ENCODE measurements at places on chromosomes 12 and 14.

DNA sequence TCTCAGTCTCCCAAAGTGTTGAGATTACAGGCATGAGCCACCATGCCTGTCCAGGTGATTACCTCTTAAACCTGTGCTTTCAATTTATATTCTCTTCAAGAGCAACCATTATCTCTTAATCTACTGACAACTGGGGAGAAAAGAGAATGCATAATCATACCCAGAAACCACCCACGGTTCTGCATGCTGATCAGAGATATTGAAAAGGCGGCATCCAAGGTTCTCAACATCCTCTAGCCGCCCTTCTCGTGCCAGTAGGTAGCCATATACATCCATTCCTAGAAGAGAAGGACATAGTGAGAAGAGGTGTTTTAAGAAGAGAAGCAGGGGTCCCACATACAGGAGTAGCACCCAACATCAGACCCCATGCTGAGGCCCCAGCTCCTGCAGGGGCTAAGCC lies 20.8 kb downstream of the ANAPC7 start:
- no peak for DNase-seq

DNA sequence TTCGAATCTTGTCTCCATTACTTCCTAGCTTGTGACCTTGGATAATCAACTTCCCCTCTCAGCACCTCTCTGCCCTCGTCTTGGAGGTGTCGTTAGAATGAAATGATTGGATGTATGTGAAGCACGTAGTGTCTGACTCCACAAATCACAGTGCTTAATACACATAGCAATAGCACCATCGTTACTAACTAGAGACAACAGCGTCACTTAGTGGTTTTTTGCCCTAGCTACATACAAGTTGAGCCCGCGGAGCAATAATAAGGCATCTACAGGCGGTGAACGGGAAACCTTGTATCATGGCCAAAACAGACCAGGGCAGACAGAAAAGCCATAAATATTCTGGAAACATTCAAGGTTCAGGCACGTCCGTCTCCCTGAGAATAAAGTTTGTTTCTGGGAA lies 154.9 kb downstream of the ASCL4 start:
- DNase-seq = no peak

- no peak for DNase-seq
Measured at GRCh38 chr12:3587402-3588013, 96.5 kb downstream of the PRMT8 start.

DNA sequence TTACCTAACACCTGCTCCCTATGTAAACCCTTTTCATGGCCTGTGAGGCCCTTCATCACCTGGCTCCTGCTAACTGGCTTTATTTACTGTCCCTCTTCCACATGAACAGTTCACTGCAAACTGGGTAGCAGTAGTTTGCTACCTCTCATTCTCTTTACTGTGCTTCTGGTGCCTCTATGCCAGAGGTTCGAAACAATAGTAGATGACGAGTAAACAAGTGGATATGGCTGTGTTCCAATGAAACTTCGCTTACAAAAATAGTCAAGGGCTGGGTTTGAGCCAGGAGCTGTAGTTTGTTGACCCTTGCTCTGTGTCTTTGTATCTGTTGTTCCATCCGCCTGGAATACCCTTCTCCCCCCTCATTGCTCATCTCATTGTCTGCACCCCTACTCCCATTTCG lies 233.6 kb upstream of the RMST start:
- DNase-seq = peak; percentile 89

- DNase-seq = no peak
Measured at GRCh38 chr12:67091204-67091603, 178.0 kb upstream of the CAND1 start.

- DNase-seq = no peak
Measured at GRCh38 chr12:21507849-21508248, 6.3 kb downstream of the GOLT1B start.

DNA sequence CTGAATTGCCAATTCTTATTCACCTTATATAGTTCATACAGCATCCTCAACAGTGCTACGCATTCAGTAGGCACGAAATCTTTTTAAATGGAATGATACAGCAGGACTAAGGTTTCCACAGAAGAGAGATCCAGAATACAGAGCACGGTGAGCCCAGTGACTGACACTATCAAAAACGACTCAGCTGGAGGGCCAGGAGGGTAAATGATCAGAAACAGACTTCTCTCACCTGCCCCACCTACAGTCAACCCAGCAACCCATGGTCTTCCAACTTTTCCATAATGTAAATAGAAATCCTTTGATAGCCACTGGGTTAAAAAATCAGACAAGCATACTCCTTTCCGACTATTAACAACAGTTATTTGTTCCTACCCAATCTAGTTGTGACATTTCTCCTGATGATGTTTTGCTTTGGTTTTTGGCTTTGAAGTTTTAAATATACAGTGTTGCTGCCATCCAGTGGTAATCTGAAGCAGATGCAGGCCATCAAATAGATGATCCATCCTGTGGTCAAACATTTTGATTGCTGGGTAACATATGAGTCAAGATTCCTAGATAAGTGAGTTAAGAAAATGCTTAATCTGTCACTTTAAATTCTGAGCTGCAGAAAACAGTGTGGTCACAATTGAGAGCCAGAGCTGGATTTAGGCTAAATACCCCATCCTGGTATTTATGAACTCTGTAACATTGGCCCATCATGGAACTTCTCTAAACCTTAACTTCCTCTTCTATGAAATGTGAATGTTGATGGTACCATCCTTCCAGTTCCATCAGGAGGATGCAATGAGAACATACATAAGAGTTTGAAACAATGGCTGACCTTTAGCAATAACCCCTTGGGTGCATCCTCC lies 42.0 kb downstream of the GPHB5 start:
- DNase-seq = peak; percentile 45

DNA sequence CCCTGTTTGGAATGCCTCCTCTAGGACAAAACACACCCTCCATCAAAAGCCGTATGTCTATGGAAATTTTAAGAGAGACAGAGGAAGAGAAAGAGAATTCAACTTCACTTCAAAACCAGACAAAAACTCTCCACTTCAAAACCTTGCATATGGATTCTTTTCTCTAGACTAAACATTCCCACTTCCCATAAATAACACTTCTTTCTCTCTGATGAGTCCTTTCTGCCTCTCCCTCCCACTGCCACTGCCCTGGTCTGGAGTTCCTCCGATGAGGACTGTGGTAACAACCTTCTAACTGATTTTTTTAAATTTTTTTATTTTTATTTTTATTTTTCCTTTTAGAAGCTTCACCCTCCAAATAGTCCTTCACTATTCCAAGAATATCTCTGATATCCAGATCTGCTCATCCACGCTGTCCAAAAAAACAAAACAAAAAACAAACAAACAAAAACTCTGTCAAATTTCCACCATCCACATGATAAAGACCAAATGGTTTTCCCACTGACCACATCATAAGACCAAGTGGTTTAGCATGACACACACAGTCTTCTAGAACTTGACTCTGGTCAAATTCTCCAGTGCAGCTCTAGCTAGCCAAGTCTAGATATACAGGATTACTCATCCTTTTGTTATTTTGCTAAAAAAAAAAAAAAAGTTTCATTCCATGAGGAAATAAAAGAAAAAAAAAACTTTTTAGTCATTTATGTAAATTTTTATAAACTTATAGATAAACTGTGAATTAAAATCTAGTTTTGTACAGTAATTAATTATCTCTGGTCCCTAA lies 256.0 kb downstream of the PPFIA2 start:
- DNase-seq = no peak

- no peak for DNase-seq
Measured at GRCh38 chr12:127060933-127061332, 1206.0 kb upstream of the TMEM132C start.

Data from NCI-H187 (cell line).